ENCODE measurements at places on chromosomes 6 and 20.

GRCh38 chr20:60236613-60237012, 278.4 kb downstream of the CDH26 start:
- no peak for DNase-seq

GRCh38 chr6:61887423-61887822, 398.6 kb downstream of the KHDRBS2 start:
- DNase-seq: no peak

GRCh38 chr6:15948930-15949900, 179.7 kb upstream of the MYLIP start:
- no peak for DNase-seq

GRCh38 chr6:134609716-134610261, 291.9 kb upstream of the SGK1 start:
- DNase-seq: no peak

GRCh38 chr20:1373614-1374013, 19.2 kb downstream of the FKBP1A start:
- DNase-seq: no peak

GRCh38 chr6:137237413-137238170, 18.4 kb upstream of the IFNGR1 start:
- no peak for DNase-seq

- no peak for DNase-seq
These were observed 730.5 kb upstream of the MAP3K7 start for GRCh38 chr6:91317247-91317835.

GRCh38 chr6:82419859-82420258, 56.2 kb downstream of the TPBG start:
- DNase-seq: no peak

- no peak for DNase-seq
These were observed 425.3 kb upstream of the SLC35B3 start for GRCh38 chr6:8860671-8861070.

- DNase-seq: no peak
These were observed 25.2 kb downstream of the TRAM2 start for GRCh38 chr6:52551483-52552277.

DNA sequence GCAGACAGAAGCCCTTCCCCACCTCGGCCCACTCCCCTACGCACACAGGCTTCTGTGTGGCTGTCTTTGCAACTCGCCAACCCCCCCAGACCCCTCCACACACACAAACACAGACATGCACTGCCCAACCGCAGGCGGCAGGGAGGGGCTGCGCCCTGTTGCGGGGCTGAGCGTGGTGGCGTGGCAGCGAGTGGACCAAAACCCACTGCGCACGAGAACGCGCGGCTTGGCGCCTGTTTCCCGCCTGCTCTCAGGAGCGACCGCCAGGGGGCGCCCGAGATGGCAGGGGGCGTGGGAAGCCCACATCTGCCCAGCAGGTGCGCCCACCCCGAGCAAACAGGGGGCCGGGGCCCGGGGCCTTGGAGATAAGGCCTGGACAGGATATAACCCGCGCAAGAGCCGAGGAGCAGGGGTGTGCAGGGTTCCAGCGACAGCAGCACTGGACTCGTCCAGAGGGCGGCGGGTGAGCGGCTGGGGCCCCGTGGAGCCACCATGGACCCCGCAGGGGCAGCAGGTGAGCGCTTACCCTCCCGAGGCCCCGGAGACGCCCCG, at the start of gene RBPJL:
Gene RBPJL (plus strand): TSS at position 410 of the 552 bp plus-strand sequence. CDS start 83 bp downstream, at position 493.
- peak; percentile 17 for DNase-seq

- no peak for DNase-seq
These were observed 89.4 kb downstream of the PDE10A start for GRCh38 chr6:165573671-165574070.

DNA sequence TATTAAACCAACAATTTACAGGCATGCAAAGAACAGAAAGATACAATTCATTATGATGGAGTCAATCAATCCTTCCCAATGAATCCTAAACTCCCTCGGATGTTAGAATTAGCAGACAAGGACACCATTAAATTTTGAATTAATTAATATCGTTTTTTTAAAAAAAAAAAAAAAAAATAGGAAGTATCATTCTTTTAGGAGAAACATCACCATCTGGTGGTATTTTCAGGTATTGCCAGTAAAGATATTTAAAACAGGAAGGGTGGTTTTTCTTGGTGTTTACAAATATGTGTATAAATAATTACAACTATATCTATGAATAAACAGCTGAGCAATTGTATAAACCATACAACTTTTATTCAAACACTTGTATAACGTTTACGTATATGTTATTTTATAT, 564.4 kb downstream of the HAO1 start:
- no peak for DNase-seq

GRCh38 chr6:157787080-157787479, 36.0 kb upstream of the SNX9 start:
- no peak for DNase-seq

DNA sequence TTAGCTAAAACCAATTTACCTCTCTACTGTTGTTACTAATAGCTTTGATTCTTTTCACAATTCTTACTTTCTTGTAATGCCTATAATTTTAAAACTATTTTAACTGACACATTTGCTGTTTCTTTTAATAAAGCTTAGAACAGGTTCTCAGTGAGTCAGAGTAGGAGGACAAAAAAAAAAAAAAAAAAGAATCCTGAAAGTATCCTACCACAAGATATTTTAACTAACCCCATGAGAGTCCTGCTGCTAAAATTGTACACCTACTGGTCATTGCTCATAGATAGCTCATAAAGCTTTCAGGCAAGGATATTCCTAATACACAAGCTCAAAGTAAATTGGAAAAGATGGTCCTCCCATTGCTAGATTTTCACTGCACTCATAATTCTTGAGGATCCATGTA, 301.0 kb downstream of the CENPW start:
- no peak for DNase-seq

GRCh38 chr6:65627015-65627414, 80.0 kb downstream of the EYS start:
- no peak for DNase-seq

DNA sequence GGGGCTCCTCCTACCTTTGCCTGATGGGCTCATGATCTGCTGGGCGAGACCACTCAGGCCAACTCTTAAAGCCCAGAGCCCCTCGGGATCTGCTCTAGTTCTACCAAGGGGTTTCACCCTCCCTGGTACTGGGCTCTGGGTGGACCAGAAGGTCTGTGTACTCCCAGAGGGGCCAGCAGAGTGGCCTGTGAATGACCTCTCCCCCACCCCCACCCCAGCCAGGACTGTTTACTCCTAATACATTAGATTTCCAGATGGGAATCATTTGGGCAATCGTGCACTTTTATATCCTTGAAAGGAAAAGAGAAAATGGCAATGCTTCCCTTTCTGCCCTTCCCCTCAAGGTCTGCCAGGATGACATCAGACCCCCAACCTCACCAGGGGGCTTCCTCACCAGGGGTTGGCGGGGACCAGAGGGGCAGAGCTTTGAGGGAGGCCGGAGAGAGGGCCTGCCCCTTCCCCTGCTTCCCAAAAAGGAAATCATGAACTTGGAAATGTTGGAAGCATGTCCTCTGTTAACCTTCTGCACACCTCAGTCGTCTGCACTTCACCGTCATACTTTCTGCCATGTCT, 37.1 kb upstream of the PMEPA1 start:
- DNase-seq: no peak

GRCh38 chr6:79821859-79822258, 125.5 kb downstream of the ELOVL4 start:
- DNase-seq: no peak

- no peak for DNase-seq
These were observed 107.2 kb downstream of the RNASET2 start for GRCh38 chr6:166848979-166849748.

- no peak for DNase-seq
These were observed 77.0 kb downstream of the PLCB1 start for GRCh38 chr20:8209061-8209460.

DNA sequence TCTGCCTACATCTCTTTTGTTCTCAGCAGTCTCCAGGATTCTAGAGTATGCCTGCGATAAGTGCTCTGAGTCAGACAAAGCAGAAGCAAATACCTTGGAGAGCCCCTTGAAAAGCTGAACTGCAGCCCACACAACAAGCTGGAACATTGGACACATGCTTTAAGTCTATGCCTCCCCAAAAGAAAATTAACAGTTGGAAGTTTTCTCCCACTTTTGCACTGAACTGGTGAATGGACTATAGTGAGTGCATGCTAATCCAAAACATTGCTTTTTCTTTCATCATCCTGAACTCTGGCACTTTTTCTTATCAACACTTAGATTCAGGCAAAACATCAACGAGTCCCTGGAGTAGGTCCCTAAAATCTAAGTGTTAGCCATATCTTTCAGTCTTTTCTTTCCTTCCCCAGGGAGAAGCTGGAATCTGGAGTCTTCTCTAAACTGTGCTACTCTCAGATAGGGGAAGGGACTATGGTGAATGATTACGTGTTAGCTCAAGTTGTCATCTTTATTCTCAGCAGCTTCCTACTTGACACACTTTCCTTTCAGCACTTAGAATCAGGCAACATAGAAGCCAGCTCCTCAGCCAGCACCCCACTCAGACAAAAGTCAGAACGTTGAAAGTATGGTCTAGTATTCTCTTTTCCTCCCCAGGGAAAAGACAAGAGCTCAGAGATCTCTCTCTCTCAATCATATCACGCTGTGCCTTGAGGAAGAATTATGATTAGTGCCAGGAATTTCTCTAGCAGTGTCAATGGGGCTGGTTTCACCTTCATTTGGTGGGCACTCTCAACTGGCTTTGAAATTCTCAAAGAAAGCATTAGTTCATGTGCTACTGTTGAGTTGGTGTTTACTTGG, 811.0 kb upstream of the GJE1 start:
- DNase-seq: no peak

- no peak for DNase-seq
These were observed 1063.9 kb upstream of the CITED2 start for GRCh38 chr6:140438346-140438735.

- no peak for DNase-seq
These were observed 81.7 kb upstream of the SLC22A23 start for GRCh38 chr6:3538536-3538935.

GRCh38 chr20:33013701-33014326, 6.3 kb downstream of the BPIFB2 start:
- DNase-seq: no peak

GRCh38 chr20:10696650-10697049, 22.9 kb upstream of the JAG1 start:
- DNase-seq: no peak

Data from stimulated activated CD4-positive, alpha-beta T cell treated with anti-CD3 and anti-CD28 coated beads, Interleukin-1b, Interleukin-23, amount 100 ng/mL, for 1 hour (primary cell).